ENCODE measurements at places on chromosomes 1 and 21. TPM values are rescaled to one million over a fixed set of nuclear protein-coding genes. Genes with fewer than 3 reads are reported as not detected.

GRCh38 chr1:206793620-206794019 lies 21.3 kb upstream of the IL10 start:
- DNase-seq: no peak

GREM2 gene
- not detected for total RNA-seq

HHIPL2 gene
- total RNA-seq: not detected

- no peak for DNase-seq
Measured at GRCh38 chr1:218034468-218034867, 250.6 kb upstream of the RRP15 start.

DNA sequence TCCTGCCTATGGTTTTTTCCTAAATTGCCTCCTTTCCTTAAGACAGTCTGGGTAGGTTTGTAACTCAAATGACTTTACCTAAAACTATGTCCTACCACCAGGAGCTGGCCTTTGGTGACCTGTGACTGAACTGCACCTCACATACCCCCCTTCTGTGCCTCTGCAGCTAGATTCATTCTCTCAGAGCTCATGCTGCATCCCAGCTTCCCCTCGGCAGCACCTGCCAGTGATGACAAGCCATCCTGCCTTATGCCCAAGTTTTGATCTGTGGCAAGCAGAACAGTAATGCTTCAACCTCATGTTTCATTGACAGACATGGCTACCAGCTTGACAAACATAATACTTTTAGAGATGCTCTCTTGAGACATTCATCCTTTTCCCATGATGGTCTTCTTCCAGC lies 141.9 kb downstream of the TSEN15 start:
- no peak for DNase-seq

GRCh38 chr1:7408771-7409150 lies 362.3 kb upstream of the VAMP3 start:
- DNase-seq: no peak

- peak; percentile 77 for DNase-seq
Measured at GRCh38 chr21:37686991-37687810, 229.1 kb downstream of the KCNJ6 start.

- DNase-seq: no peak
Measured at GRCh38 chr1:160618763-160619274, 28.0 kb downstream of the SLAMF1 start.

DNA sequence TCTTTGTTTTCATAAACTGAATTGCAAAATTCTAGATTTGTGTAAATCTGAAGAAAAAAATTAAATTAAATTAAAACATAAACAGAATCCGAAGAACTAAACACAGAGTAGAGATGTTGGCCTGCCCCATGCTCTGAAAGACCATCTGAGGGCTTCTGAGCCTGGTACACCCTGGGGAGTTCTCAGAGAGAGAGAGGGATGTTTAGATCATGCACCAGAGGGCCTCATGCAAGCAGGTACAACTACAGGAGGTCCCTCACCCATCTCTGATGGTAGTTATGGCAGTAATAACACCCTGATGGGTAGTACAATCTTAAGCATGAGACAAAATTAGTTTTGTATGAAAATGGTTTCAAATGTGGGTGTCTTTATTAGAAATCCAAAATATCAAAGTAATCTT lies 127.7 kb downstream of the TGFB2 start:
- DNase-seq: no peak

CFAP74 gene
- 0.07 TPM for total RNA-seq

GRCh38 chr1:21341022-21341421 lies 50.8 kb upstream of the ECE1 start:
- no peak for DNase-seq

- DNase-seq: peak; percentile 70
Measured at GRCh38 chr1:59815892-59816291, 1.1 kb downstream of the HOOK1 start.

DNA sequence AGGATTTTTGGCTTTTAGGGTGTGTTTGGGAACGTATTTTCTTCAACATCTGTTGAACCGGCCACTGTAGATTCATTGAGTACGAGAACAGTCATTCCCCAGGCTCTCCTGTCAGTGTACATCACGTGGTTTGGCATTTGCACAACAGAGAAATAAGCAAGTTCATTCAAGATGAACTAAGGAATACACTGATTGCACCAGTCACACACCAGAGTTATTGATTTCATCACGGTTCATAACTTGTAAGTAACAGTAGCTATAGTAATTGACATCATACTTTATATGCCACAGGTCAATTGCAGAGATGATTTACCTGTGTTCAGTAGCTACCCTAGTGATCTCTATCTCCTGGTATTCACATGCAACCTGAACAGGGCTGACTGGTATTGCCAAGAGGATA lies 90.7 kb upstream of the ETS2 start:
- DNase-seq: peak; percentile 81

- no peak for DNase-seq
Measured at GRCh38 chr1:226078374-226078773, 15.9 kb downstream of the H3-3A start.

A3GALT2 gene
- total RNA-seq: not detected

GRCh38 chr1:186404454-186405051 lies 28.9 kb downstream of the ODR4 start:
- DNase-seq: peak; percentile 24

- no peak for DNase-seq
Measured at GRCh38 chr21:27371115-27371974, 404.5 kb upstream of the ADAMTS5 start.

DNA sequence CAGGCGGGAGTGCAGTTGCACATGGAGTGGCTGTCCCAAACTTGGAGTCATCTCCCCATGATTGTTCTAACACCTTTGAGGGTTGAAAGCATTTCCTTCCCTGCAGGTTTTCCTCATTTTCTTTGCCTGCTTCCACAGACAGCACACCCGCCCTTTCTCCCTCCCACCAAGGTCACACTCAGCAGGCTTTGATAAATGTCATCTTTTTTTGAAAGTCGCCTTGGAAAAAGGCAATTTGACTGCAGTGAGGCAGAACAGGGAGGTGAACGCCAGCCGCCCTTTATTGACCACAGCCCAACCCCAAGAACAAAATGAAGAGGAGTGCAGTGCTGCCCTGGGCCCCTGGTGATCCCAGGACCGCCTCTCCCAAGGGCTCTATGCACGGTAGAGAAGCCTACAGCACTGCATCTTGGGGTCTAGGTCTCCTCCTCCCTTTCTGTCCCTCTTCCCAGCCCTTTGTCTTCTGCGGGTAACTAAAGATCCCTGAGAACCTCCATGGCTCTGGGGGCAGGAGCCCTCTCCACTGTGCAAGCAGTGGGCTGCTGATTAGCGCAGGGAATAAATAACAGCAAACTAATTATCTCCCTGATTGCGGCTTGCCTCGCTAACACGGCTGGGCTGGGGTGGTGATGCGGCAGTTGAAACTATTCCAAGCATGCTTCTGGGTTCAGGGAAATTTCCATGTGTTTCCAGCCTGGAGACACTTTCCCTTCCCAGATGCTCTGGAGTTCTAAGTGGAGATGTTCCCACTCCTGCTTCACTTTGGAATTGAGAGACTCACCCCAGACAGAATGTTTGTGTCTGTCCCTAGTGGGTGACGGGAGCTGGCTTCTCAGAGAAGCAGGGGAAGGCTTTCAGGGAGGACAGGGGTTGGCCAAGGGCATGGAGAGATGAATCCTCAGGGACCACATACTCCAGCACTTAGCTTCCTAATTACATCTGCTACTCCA lies 11.8 kb upstream of the AMIGO1 start:
- DNase-seq: no peak

GRCh38 chr1:47785561-47786271 lies 211.5 kb downstream of the TRABD2B start:
- DNase-seq: no peak

DNA sequence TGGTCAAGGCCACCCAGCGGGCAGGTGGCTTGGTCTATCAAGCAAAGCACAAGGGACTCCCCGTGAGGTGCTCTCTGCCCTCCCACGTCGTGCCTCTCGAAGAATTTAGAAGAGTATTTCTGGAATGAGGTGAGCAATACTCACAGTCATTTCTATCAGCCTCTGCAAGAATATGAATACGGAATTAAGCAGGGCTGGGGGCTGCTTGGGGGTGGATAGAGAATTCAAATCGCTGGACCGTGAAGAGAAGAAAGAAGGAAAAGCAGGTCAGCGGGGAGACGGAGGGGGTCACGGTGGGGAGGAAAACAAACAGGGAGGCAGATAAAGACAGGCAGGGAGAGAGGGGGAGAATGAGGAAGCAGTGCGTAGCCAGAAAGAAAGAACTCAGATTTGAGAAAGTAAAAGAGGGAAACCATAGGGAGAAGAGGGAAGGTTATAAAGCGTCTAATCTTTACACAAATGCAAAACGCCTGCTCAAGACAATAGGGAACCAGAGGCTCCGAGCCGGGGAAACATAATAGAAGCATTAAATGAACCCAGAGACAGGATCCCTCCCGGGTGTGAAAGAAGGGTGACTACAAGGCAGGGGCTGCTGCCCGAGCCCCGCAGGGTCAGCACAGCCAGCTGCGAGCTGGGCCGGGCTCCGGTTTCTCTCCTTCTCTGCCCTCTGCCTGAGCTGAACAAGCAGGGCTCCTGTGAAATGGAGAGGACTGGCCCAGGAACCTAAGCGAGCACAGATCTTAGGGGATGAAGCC lies 2.1 kb upstream of the EDN2 start:
- no peak for DNase-seq

DNA sequence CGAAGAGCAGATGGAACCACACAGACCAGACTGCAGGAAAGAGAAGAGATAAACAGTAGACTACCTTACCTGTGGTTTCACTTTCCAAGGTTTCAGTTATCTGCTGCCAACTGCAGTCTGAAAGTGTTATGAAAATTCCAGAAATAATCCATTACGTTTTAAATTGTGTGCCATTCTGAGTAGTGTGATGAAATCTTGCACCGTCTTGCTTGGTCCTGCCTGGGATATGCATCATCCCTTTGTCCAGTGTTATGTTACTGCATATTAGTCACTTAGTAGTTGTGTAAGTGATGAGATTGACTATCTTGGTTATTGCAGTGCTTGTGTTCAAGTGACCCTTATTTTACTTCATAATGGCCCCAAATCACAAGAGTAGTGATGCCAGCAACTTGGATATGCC lies 33.9 kb downstream of the DNAJC6 start:
- peak; percentile 91 for DNase-seq

GRCh38 chr1:203930342-203930741 lies 68.9 kb downstream of the SNRPE start:
- DNase-seq: no peak

WNT3A gene
- total RNA-seq: not detected

GRCh38 chr1:54397090-54397591 lies 9.1 kb downstream of the SSBP3 start:
- DNase-seq: no peak

CRB1 gene
- not detected for total RNA-seq

- no peak for DNase-seq
Measured at GRCh38 chr1:109598655-109599054, 20.8 kb downstream of the GNAT2 start.

KLHDC8A gene
- total RNA-seq: not detected

- no peak for DNase-seq
Measured at GRCh38 chr1:54538538-54538937, 9.5 kb upstream of the ACOT11 start.

GRCh38 chr1:86184426-86184825 lies 27.9 kb upstream of the COL24A1 start:
- no peak for DNase-seq

DNA sequence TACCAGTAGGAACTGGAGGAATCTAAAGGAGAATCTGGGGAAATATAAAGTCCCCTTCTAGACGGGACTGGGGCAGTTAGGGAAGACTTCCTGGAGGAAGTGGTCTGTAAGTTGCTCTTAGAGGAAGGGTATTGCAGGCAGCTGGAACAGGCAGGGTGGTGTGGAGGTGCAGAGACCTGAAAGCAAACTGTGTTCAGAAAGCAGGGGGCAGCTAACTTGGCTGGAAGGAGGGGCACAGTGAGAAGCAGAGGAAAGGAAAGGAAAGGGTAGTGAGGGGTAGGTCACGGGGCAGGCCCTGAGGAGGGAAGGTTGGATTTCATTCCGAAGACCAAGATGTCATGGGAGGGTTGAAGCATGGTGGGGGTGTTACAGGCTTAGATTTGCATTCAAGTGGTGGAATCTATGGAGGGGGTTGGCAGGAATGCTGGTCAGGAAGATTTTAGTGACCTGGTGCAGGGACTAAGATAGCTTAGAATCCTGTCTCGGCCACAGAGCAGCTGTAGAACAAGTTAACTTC lies 240.7 kb downstream of the FOXD2 start:
- DNase-seq: no peak

ADAMTSL4 gene
- 0.65 TPM for total RNA-seq

KCNN3 gene
- total RNA-seq: under 0.01 TPM

FOXO6 gene
- total RNA-seq: not detected

C1orf210 gene
- total RNA-seq: 3.8 TPM

All from foreskin keratinocyte (primary cell).